Renal cortex interstitium (tissue), 15 donors: ENCODE measurements at places on chromosomes 5 and 9.

- no peak for DNase-seq
These were observed 101.0 kb downstream of the USP20 start for GRCh38 chr9:129936222-129936621.

GRCh38 chr9:118577121-118577520, 792.1 kb downstream of the BRINP1 start:
- DNase-seq: no peak

- no peak for DNase-seq
These were observed 10.2 kb upstream of the IL12B start for GRCh38 chr5:159340511-159340910.

DNA sequence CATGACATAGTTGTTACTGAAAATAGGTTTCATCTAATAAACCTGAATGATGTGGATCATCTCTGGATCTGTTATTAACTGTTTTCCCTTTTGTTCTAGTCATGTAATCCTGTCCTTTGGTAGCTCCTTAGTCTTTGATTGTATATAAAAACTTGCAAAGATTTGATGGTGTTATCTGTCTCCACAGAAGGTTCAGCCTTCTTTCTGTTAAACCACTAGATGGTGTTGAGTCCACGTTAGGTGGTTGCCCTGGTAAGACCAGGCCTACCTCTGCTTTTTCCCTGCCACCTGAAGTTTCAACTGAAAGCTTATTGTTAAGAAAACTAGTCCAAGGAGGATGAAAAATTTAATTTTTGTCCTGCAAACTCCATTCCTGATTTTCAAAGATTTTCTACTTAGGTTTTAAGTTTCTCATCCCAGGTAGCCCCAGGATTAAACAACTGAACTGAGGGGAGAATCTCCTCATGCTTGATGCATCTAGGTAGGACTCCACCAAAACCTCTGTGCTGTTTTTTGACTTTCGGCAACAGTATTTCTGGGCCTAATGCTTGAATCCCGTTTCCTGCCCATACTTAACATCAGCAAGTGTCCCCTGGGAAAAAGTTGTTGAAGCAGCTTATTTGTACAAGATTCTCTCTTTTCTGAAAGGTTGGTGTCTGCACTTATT, 68.5 kb downstream of the RICTOR start:
- no peak for DNase-seq

DNA sequence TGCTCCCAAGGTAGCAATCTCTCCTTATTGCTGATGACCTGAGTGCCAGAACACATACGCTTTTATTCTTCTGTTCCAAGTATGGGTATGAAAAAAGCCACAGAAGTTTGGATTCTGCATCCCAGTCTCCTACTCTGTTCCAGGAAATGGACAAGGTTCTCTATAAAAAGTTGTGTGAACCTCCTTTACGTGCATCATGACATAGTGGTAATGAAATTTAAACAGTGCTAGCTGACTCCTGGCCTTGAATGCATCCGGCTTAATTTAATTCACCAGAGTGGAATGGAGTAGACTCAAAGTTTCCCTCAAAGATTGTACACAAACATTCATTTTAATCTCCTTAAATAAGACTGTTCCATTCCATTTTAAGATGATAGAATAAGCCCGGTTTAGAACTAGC, 68.9 kb downstream of the LURAP1L start:
- no peak for DNase-seq

DNA sequence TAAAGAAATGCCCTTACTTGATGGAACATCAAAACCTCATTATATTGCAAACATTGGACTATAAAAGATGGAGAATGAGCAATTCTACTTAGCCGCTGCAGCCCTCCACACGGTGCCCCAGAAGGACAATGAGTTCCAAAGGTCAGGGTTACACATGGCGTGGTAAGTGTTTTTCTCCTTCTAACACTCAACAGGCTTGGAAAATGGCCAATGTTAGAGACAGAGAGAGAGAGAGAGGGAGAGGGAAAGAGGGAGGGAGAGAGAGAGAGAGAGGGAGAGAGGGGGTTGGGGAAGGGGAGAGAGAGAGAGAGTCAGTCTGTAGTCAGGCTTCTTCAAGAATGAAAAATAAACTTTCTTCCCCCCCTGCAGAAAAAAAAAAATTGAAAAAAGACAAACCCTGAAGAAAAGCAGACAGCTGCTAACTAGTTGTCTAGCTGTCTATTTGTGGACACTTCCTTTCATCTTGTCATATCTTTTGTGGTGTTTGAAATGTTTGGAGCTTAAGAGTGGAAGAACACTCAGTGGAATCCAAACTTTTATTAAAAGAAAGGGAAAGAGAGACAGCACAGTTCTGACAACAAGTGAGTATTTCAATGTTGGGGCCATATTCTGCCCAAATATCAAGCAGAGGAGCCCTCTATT, 324.8 kb downstream of the TMEM38B start:
- no peak for DNase-seq

DNA sequence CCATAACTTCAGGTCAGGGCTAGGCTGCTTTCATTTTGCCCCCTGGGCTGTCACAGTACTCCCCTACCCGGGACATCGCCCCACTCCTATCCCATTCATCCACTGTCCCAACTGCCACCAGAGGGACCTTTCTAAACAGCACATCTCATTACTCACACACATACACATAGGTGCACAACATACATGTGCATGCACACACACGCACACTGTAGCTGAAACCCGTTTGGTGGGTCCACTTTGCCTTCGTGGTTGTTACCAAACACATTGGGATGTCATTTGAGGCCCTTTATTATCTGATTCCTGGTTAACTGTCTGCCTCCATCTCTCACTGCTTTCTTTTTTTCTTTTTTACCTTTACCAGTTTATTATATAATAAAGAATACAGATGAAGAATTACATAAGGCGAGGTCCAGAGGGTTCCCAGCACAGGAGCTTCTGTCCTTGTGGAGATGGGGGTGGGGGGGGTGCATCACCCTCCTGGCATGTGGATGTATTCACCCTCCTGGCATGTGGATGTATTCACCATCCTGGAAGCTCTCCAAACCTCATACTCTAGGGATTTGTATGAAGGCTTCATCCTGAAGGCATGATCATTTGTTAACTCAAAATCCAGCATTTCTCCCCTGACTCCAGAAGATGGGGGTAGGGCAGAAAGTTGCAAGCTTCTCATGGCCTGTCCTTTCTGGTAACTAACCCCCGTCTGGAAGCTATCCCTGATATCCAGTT, 186.0 kb downstream of the GOLPH3 start:
- DNase-seq: no peak

DNA sequence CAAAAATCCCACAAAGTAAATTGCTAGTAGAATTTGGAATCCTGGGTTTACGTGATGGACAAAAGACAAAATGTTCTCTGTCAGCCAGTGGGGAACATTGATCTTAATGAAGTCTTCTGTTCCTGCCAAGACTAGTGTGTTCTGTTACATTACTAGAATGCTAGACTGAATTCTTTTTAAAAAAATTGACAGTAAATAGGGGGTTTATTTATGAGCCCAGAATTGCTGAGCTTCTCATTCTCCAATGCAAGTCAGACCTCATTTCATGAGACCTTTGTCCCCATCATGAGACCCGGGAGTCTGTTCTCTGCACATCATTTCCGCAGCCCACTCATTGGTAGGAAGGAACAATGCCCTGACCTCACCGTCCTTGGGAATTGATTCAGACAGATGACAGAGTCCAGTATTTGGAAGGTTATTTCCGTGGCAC, 173.8 kb upstream of the OTULINL start:
- no peak for DNase-seq

DNA sequence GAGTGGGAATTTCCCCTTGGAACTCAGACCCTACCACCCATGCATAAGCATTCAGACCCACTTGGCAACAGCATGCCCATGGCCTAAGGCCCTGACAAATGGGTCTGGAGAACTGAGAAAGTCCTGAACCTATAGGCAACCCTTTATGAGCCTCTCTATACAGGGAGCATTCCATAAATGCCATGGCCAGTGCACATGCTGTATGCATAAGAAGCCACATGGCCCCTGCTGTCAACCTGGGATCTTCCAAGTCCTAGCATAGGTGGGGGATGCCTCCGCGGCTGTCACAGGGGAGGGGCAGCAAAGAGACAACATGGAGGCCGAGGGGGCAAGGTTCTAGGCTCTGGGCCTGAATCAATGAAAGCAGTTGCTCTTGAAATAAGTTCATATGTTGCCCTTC, 8.2 kb upstream of the NIPAL4 start:
- DNase-seq: no peak

DNA sequence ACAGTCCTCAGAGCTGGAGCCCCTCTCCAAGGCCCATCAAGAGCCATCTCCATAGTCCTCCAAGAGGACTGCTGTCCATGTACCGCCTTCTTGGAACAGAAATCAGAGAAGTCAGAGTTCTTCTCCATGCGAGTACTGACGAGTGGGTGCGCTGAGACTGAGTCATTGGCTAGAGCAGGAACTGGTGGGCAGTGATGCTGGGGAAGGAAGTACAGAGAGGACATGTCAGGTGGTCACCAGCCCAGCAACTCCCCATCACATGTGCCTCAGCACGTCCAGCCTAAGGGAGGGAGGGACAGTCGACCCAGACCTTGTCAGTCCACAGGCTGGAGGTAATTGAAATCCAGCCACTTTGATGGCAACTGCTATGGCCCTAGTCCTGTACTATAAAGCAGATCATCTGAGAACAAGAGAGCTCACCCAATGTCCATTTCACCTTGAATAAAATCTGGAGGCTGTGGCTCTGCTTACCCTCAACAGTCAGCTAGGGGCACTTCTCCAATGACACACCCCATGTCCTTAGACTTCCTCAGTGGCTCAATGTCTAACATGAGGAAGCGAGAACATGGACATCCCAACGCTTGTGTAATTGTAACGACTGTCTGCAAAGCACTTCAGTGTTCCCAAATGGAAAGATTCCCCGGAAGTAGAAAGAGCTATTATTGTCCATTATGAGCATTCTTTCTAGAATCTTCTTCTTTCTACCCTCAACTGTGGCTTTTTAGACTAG, 15.0 kb upstream of the FBP1 start:
- no peak for DNase-seq

- DNase-seq: no peak
These were observed 130.4 kb upstream of the BASP1 start for GRCh38 chr5:17087035-17087434.

DNA sequence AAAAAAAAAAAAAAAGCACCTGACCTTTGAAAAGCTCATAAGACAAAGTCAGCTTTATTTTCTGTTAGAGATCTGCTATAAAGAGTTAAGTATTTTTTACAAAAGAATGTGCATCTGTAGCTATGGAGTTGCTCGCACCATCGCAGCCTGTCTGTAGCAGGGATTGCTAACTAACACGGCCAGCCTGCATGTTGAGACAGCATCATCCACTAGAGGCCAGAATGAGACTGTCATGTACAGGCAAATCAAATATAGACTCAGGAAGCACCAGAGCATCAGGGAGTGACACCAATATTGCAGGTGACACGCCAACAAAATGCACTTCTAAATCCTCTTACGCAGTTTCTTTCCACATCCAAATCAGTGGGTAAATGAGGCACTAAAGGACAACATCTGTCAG, 136.3 kb upstream of the RASEF start:
- no peak for DNase-seq

- no peak for DNase-seq
These were observed 47.0 kb downstream of the GPR21 start for GRCh38 chr9:123080444-123080843.

DNA sequence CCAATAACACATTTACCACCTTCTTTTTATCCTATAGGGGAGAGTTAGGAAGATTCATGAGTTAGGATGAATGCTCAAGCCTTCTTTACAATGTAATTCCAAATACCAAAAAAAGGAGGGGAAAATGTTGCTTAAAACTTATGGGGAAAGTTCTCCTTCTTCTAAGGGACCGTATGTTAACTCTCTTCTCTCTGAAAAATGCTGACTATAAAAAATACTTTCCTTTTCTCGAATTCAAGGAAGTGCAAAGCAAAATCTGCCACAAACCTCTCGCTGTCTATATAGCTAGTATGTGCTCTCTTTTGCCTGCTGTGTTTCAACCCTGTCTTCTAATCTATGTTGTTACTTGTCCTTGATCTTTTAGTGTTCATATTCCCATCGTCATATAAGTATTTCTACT, 768.6 kb upstream of the C9orf72 start:
- no peak for DNase-seq

DNA sequence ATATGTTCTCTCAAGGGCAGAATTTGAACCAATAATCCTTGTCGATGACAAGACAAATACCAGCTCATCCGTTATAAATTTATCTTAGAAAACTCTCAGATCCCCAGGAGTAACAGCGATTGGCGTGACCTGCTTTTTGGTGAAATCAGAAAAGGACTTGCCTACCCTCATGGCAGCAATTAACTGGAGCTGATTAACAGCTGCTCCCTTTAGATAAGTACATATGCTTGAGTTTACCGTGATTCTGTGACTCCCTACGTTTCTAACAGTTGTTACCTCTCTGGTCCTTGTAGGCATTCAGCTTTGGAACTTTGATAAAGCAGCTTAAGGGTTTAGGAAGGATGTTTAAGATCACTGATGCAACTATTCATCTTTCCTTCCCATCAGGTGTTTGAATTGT, 2.6 kb downstream of the INVS start:
- no peak for DNase-seq

DNA sequence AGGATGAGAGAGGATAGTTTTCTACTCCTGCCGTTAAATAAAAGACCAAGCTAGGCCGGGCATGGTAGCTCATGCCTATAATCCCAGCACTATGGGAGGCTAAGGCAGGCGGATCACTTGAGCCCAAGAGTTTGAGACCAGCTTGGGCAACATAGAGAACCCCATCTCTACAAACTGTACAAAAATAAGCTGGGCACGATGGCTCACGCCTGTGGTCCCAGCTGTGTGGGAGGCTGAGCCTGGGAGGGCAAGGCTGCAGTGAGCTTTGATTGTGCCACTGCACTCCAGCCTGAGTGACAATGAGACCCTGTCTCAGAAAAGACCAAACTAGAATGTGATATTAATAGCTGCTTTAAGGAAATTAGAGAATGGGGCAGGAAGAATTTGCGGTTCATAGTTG, 158.4 kb downstream of the NIPBL start:
- DNase-seq: no peak

DNA sequence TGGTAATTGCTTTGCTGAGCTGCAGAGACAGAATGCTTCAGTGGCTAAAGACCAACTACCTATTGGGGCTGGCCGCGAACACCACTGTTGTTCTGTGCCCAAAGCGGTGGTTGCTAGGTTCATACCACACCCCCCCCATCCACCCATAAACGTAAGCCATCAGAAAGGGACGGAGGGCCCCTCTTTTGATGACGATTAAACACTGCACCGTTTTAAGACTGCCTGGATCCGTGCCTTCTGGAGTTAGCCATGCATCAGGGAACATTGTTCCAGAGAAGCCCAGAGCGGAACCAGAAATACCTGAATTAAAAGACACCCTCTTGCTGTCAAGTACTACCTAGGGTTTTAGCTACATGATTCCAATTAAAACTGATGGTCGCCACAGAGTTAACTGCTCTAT, 369.1 kb upstream of the DAP start:
- no peak for DNase-seq

GRCh38 chr5:23450187-23450586, 57.2 kb upstream of the PRDM9 start:
- DNase-seq: no peak

- DNase-seq: no peak
These were observed 116.9 kb downstream of the PIP5K1B start for GRCh38 chr9:68821911-68822310.

GRCh38 chr5:610011-610743, 2.0 kb upstream of the CEP72 start:
- DNase-seq: no peak
